Activated CD4-positive, alpha-beta memory T cell treated with anti-CD3 and anti-CD28 coated beads for 36 hours (primary cell): ENCODE measurements at places on chromosomes 4 and X. TPM values are rescaled to one million over a fixed set of nuclear protein-coding genes. Genes with fewer than 3 reads are reported as not detected.
A peak's percentile ranks its signal among the peaks of the same experiment; 100 is the strongest.

DNA sequence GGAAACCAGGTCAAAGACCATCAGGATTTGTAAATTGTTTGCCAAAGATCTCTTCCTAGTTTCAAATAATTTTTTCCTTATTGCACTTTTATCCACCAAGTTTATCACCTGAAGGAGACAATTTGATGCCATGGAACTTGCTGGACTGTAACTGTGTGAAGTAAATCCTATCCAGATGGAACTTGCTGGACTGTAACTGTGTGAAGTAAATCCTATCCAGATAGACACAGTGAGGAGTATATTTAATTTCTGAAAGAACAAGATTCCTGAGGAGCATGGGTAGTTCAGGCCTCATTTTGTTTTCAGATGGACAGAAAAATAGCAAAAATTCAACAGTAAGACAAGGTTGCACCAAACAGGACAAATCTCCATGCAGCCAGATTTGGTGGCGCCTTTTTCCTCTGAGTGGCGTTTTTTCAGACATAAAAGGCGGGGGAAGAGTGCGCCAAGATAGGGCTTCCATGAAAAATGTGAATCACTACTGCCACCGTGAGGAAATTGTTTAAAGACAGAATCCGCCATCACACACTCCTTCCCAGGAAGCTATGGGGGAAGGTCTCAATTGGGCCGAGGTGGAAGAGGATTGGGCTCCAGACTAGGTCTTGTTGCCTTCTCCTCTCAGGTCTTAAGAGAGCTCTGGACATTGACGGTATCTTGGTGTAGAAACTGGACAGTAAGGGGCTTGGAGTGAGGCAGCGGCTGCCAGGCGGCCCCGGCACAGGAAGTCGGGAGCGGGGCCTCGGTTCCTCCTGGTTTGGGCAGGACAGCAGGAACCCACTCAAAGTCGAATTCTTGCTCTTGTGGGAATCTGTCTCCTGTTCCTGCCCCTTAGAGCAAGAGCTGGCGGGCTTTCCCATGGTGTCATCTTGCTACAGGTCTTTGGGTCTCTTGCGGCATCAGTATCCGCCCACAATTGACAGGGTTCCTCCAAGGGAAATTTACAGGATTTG, 234.7 kb downstream of the OR13H1 start:
- no peak for DNase-seq

The GYPE gene
- 0.44 TPM for total RNA-seq

GRCh38 chrX:153580700-153581386, 18.1 kb downstream of the CCNQ start:
- no peak for DNase-seq

The BLTP1 gene
- 30.7 TPM for total RNA-seq

- no peak for DNase-seq
These were observed 68.1 kb downstream of the DRD5 start for GRCh38 chr4:9849538-9849920.

GRCh38 chrX:9227276-9227675, 193.3 kb upstream of the FAM9B start:
- no peak for DNase-seq

DNA sequence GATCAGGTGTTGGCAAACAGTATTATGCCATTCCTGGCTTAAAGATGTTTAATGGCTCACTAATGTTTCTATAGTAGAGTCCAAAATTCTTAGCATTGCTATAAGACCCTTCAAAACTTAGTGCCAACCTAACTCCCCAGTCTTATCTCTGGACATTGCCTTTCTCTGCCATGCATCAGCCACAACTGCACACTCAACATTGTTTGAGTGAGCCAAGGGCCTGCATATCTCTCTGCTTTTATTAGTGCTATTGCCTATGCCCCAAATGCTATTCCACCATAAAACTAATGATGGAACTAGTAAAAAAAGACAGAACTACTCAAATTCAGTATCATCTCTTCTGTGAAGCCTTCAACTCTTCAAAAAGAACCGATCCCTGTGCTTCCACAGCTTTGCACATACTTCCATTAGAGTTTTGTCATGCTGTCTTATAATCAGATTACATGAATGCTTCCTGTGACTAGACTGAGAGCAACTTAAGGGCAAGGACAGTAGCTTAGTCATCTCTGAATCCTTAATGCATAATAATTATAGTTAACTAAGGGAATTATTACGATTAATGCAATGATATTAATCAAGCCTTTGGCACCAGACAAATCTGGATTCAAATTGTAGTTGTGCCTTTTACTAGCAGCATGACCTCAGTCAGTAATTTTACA, 53.7 kb downstream of the CHM start:
- DNase-seq, result no peak

DNA sequence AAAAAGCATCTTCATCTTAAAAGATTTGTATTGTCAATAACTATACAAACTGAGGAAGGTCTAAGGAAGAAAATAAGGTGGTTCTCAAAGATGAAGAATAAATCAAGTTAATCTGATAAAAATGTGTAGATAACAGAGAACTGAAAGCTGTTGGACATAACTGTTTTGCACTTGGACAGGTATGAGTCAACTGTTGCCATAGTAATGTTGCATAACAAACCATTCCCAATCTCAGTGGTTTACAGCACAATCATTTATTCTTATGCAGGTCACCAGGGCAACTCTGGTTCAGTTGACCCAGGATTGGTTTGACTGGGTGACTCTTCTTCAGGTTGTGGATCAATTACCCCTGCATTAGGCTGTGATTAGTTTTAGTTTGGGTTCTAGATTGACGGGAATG, 2197.7 kb downstream of the ARAP2 start:
- DNase-seq, result no peak

GRCh38 chr4:114180481-114180880, 201.0 kb upstream of the ARSJ start:
- DNase-seq, result peak; percentile 46

GRCh38 chrX:9188117-9188516, 154.2 kb upstream of the FAM9B start:
- DNase-seq, result no peak

DNA sequence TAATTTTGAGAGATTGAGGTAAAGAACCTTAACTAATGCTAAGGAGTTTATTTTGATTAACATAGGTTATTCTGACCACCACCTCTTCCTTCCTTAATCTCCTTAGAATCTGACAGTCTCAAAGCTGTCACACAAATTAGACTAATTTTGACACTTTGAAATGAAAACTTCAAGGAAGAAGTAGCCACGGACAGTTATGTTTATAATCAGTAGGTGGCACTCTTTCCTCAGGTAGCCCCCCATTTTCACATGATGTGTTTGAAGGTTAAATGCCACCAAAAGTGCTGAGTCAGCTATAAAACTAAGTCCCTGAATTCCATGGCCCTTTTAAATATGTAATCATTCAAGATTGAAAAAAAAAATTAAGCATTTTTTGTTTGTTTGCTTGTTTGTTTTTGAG, 22.4 kb downstream of the TMEM33 start:
- no peak for DNase-seq
